Thoracic aorta (tissue), 2 donors: ENCODE measurements at places on chromosomes 3 and 15.
A peak's percentile ranks its signal among the peaks of the same experiment; 100 is the strongest.

DNA sequence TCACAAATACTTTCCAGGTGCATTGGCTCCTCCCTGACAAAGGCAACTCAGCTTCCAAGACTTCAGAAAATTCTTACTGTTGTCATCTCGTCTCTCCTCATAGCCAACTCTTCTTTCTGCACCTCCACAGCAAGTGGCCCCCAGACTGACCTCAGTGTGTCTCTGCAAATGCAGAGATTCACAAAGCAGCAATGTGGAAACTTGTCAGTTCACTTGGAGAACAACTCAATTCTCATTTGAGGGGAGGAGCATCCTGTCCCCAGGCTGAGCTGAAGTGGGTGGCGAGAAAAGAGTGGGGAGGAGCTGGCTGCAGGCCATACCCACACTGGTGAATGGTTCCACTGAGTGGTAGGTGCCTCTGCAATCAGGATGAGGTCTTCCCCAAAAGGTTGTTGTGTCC is 248.7 kb upstream of the IL12A start:
- no peak for DNase-seq
- no peaks in the 10 kb centered on the region for H3K4me1 ChIP-seq
- no peaks in the 10 kb centered on the region for H3K36me3 ChIP-seq
- H3K4me3 ChIP-seq = no peak overlapping the region

- no peak overlapping the region for H3K27ac ChIP-seq
- H3K36me3 ChIP-seq = no peaks in the 10 kb centered on the region
- no peak for DNase-seq
- H3K4me3 ChIP-seq = no peak overlapping the region
- no peaks in the 10 kb centered on the region for H3K27me3 ChIP-seq
Observed at GRCh38 chr3:15180042-15180611, 25.9 kb upstream of the CAPN7 start.

DNA sequence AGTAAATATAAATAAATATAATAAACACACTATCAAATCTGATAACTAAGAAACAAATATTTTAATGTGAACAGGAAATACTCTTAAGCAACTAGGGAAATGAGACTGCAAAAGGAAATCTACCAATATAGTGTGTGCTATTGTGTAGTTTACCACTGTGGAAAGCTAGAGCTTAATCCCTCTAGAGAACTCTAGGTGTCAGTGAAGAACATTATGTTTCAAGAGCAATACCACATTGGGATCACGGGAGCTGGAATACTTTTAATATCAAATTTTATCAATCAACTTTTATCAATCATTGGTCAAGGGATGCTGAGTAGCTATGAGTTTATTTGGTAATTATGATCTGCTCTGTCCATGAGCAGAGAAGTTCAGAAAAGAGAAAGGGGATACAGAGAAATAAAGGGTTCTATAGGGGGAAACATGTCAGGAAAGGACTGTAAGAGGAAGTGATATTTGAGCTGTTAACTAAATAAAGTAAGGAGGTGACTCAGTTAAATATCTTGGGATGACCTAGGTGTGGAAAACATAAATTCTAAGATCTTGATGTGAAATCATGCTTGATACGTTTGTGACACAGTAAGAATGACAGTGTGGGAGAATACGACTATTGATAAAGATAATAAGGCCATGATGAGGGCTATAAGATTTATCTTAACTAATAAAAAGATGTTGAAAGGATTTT is 762.2 kb upstream of the ALCAM start:
- no peak overlapping the region for H3K4me3 ChIP-seq
- no peaks in the 10 kb centered on the region for H3K27me3 ChIP-seq
- no peaks in the 10 kb centered on the region for H3K4me1 ChIP-seq
- H3K36me3 ChIP-seq = no peaks in the 10 kb centered on the region
- no peak overlapping the region for H3K27ac ChIP-seq
- no peak for DNase-seq

GRCh38 chr3:186937017-186937875 is 6.9 kb downstream of the ST6GAL1 start:
- H3K4me1 ChIP-seq = peaks cover 40% of the 10 kb centered on the region
- no peaks in the 10 kb centered on the region for H3K36me3 ChIP-seq
- no peak for DNase-seq
- no peak overlapping the region for H3K4me3 ChIP-seq
- no peaks in the 10 kb centered on the region for H3K27me3 ChIP-seq

GRCh38 chr3:195906865-195907683 is 1.3 kb downstream of the TNK2 start:
- peak overlapping the region; percentile 80 for H3K4me3 ChIP-seq
- no peak overlapping the region for H3K27ac ChIP-seq
- no peaks in the 10 kb centered on the region for H3K27me3 ChIP-seq

GRCh38 chr15:51837792-51838251 is 8.4 kb downstream of the TMOD3 start:
- no peaks in the 10 kb centered on the region for H3K36me3 ChIP-seq
- H3K27ac ChIP-seq = no peak overlapping the region
- no peak for DNase-seq
- H3K4me3 ChIP-seq = no peak overlapping the region

DNA sequence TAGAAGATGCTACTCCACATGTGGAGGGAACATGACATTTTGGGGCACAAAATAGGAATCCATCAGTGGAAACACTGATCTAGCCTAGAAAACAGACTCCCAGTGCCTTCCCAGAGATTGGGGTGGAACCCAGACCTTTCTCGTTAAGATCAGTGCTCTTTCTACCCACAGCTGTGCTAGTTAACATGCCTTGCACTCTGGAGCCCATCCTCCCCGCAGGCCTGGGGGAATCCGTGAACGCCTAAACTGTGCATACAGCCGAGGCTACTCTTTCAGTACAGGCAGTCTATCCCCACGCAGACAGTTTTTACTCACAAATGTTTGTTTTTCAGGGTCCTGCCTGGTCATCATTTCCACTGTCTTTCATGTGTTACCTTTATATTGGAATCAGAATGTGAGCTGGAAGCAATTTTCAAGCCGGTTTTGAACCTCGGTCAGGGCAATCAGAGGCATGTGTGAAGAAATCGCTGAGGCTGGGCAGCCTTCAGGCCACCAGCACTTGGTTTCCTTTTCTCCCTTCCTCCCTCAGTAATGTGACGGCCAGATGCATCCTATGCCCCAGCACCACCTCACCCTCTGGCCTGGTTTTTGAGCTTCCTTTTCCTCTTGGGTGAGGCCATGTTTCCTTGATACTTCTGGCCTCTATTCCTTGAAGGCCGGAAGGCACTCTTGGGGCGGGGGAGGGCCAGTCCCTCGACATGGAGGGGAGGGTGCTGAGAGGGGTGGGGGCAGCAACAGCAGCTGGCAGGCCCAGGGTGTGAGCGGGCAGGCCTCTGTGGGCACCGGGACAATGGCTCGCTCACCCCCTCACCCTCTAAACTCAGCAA is 123.6 kb upstream of the GALNT15 start:
- H3K4me1 ChIP-seq = peaks cover 9% of the 10 kb centered on the region
- no peak overlapping the region for H3K4me3 ChIP-seq
- DNase-seq = no peak
- no peaks in the 10 kb centered on the region for H3K36me3 ChIP-seq
- no peak overlapping the region for H3K27ac ChIP-seq
- no peaks in the 10 kb centered on the region for H3K27me3 ChIP-seq

DNA sequence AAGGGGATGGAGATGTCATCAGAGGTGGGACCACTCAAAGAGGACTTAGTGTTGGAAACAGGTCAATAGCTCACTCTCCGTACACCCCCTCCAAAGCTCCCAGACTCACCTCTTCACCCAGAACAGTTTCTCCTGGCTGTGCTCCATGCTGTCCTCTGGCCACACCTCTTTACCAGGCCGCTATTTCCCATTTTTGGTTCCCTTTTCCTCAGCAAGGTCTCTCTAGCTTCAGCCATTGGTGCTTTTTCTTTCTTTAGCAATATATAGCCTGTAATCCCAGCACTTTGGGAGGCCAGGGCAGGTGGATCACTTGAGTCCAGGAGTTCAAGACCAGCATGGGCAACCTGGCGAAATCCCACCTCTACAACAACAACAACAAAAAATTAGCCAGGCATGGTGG is 123.6 kb upstream of the SMAD3 start:
- no peak overlapping the region for H3K27ac ChIP-seq
- DNase-seq = no peak
- H3K4me1 ChIP-seq = no peaks in the 10 kb centered on the region

DNA sequence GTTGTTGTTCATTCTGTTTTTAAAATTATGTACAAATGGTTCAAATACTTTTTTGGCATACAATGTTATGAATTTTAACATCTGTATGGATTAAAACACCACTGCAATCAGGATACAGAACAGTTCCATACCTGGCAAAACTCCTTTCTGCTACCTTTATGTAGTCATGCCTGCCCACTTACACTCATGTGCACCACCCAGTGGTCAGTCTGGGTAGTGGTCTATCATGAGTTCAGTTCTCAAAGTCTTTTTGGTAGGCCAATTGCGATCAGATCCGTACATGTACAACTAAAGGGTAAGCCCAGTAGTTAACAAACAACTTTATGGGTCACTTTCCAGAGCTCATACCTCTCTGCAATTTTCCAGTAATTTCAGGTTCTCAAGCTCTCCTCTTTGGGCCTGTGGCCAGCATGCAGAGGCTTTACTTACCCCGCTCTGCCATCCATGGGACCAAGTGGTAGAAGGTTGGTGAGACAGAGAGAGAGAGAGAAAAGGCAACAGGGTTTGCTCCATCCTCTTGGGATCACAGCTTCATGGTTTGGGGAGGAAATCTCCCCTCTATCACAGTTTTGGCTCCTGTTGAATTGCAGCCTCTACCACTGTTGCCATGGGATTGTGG is 63.9 kb upstream of the FAM98B start:
- H3K27ac ChIP-seq = no peak overlapping the region
- no peaks in the 10 kb centered on the region for H3K27me3 ChIP-seq
- no peak overlapping the region for H3K4me3 ChIP-seq
- no peaks in the 10 kb centered on the region for H3K4me1 ChIP-seq

DNA sequence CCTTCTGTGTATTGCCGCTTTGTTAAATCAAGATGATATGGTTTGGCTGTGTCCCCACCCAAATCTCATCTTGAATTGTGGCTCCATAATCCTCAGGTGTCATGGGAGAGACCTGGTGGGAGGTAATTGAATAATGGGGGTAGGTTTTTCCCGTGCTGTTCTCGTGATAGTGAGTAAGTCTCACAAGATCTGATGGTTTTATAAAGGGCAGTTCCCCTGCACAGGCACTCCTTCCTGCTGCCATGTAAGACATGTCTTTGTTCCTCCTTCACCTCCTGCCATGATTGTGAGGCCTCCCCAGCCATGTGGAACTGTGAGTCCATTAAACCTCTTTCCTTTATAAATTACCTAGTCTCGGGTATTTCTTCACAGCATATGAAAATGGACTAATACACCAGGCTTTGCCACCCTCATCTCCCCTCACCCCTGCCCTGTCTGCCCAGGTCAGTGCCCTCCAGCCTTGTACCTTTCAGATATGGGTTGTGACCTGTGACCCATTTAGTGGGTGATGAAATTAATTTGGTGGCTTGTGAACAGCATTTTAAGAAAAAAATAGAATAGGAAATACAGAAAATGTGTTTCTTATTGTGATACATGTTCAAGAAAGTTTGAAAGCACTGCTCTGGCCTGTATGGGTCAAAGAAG is 56.1 kb upstream of the MCF2L2 start:
- no peaks in the 10 kb centered on the region for H3K36me3 ChIP-seq
- no peak overlapping the region for H3K27ac ChIP-seq
- DNase-seq = no peak
- H3K4me1 ChIP-seq = peaks cover 5% of the 10 kb centered on the region
- no peaks in the 10 kb centered on the region for H3K27me3 ChIP-seq

- H3K27ac ChIP-seq = no peak overlapping the region
- no peak overlapping the region for H3K4me3 ChIP-seq
- no peaks in the 10 kb centered on the region for H3K27me3 ChIP-seq
Observed at GRCh38 chr15:98455904-98456303, 192.4 kb upstream of the IGF1R start.

- no peaks in the 10 kb centered on the region for H3K4me1 ChIP-seq
- no peaks in the 10 kb centered on the region for H3K36me3 ChIP-seq
- H3K27me3 ChIP-seq = no peaks in the 10 kb centered on the region
- H3K4me3 ChIP-seq = no peak overlapping the region
- no peak for DNase-seq
Observed at GRCh38 chr3:60696428-60697125, 554.7 kb downstream of the FHIT start.

- H3K27me3 ChIP-seq = no peaks in the 10 kb centered on the region
- H3K4me1 ChIP-seq = peaks cover 4% of the 10 kb centered on the region
- H3K4me3 ChIP-seq = no peak overlapping the region
- H3K36me3 ChIP-seq = no peaks in the 10 kb centered on the region
Observed at GRCh38 chr3:35677797-35678196, 38.5 kb downstream of the ARPP21 start.

DNA sequence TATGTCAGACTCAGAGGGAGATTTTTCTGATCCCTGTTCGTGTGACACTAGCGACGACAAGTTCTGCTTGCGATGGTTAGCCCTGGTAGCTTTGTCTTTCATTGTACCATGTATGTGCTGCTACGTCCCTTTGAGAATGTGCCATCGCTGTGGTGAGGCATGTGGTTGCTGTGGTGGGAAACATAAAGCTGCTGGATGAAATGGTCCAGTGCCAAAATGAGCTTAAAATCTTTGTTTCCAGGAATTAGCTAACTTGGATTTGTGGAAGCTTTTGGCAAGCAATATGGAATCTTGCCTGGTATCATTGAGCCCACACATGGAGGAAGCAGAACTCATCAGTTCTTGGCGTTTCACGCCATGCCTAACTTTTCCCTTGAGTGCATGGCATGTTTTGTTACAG is 98.8 kb downstream of the SPRED1 start:
- H3K4me3 ChIP-seq = no peak overlapping the region
- no peak for DNase-seq
- H3K27ac ChIP-seq = no peak overlapping the region
- no peaks in the 10 kb centered on the region for H3K4me1 ChIP-seq
- H3K36me3 ChIP-seq = peaks cover 17% of the 10 kb centered on the region

GRCh38 chr15:70976851-70977250 is 84.2 kb downstream of the LRRC49 start:
- no peak overlapping the region for H3K4me3 ChIP-seq
- H3K4me1 ChIP-seq = peaks cover 7% of the 10 kb centered on the region
- H3K27ac ChIP-seq = no peak overlapping the region
- no peaks in the 10 kb centered on the region for H3K36me3 ChIP-seq

GRCh38 chr3:145015253-145015652 is 1043.6 kb downstream of the DIPK2A start:
- no peak overlapping the region for H3K27ac ChIP-seq
- no peaks in the 10 kb centered on the region for H3K4me1 ChIP-seq
- H3K27me3 ChIP-seq = no peaks in the 10 kb centered on the region
- H3K4me3 ChIP-seq = no peak overlapping the region
- no peak for DNase-seq

GRCh38 chr3:28089527-28089897 is 151.9 kb upstream of the CMC1 start:
- no peak overlapping the region for H3K27ac ChIP-seq
- H3K4me1 ChIP-seq = no peaks in the 10 kb centered on the region
- no peak overlapping the region for H3K4me3 ChIP-seq
- H3K36me3 ChIP-seq = no peaks in the 10 kb centered on the region
- no peaks in the 10 kb centered on the region for H3K27me3 ChIP-seq
- no peak for DNase-seq

DNA sequence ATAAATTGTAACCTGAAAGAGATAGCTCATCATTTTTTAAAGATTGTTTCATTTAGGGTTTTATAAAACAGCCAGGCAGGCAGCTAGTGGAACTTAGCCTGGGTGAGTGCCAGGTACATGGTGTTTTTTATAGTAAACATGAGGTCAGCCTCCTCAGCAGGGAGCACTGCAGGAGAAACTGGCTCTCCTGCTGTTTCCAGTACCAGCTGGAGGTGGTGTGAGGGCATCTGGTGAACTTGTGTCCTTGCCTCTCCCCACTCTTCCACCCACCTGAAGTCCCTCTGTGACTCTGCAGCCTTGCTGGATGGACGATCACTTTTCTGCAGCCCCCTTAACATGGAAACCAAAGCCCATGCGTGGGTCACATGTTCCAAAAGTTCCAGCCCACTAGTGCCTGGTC is 128.4 kb downstream of the FAM174B start:
- H3K27me3 ChIP-seq = no peaks in the 10 kb centered on the region
- H3K36me3 ChIP-seq = no peaks in the 10 kb centered on the region
- no peaks in the 10 kb centered on the region for H3K4me1 ChIP-seq
- H3K27ac ChIP-seq = no peak overlapping the region
- H3K4me3 ChIP-seq = no peak overlapping the region
